Forelimb muscle (tissue), 1 donor: ENCODE measurements at places on chromosomes 4 and X.
A peak's percentile ranks its signal among the peaks of the same experiment; 100 is the strongest.

- DNase-seq, result no peak
These were observed 7.8 kb downstream of the QDPR start for GRCh38 chr4:17504081-17504480.

GRCh38 chr4:145525291-145525740, 43.7 kb downstream of the SMAD1 start:
- DNase-seq, result no peak

DNA sequence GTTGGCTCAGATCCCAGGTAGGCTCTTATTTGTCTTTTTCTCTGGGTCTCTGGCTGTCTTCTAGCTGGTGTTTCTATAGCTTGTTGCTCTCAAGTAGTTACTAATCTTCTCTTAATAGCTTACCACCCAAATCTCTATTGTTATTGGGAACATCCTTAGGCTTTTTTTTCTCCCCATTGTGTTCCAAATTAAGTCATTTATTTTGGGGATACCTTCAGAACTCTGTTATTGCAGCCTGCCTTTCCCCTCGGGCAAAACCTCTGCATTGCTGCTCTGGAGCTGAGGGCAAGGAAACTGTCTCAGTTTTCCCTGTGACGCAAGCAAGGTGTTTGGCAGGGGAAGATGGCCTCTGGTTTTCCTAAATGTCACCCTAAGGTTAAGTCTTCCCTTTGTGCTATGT, 338.1 kb upstream of the ZCCHC13 start:
- DNase-seq, result no peak

- no peak for DNase-seq
These were observed 164.4 kb upstream of the CPEB2 start for GRCh38 chr4:14837860-14838259.

DNA sequence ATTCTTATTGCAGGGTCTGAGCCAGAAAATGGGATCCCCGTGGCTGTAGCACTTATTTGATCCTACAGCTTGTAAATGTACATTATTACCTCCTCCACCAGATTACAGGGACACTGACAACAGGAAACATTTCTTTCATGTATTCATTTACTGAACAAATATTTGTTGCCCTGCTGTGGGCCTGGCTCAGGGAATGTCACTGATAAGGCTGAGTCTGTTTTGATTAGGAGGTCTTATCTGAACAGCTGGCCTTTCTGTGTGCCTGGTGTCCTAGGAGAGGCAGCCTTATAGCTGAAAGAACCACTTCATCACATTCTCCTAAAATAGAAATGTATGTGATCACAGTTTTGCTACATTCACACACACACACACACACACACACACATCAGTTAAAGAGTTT, 45.5 kb upstream of the PROM1 start:
- DNase-seq, result no peak

- DNase-seq, result no peak
These were observed 38.6 kb downstream of the ALG13 start for GRCh38 chrX:111719426-111720210.

- DNase-seq, result no peak
These were observed 128.7 kb downstream of the MID1IP1 start for GRCh38 chrX:38929966-38930421.

DNA sequence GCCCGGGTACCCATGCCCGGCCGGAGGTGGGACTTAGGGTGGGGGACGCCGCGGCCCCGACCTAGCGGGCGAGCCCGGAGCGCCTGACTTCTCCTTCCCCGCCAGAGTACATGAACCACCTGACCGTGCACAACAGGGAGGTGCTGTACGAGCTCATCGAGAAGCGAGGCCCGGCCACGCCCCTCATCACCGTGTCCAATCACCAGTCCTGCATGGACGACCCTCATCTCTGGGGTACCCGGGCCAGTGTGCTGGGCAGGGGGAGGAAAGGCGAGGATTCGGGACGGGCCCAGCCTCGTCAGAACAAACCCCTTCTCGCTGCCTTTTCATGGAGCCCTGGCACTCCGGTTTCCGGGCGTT, 622 bp downstream of the TAFAZZIN start:
- no peak for DNase-seq

DNA sequence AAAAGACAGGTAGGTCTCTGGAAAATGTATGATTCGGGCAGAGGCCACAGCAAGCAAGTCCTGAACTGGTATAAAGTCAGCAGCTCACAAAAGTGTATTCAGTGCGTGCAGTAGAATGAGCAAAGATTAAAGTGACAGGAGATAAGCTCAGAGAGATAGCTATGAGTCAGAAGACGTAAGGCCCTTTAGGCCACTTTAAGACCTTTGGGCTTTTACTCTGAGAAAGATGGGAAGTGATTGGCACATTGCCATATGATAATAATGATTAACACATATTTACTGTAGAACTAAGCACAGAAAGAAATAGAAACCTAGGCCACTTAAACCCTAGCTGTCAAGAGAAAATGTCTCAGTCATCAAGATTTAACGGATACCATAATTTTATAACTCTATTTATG, 51.7 kb downstream of the TBCK start:
- no peak for DNase-seq

GRCh38 chrX:63581398-63581797, 203.6 kb downstream of the ARHGEF9 start:
- no peak for DNase-seq

DNA sequence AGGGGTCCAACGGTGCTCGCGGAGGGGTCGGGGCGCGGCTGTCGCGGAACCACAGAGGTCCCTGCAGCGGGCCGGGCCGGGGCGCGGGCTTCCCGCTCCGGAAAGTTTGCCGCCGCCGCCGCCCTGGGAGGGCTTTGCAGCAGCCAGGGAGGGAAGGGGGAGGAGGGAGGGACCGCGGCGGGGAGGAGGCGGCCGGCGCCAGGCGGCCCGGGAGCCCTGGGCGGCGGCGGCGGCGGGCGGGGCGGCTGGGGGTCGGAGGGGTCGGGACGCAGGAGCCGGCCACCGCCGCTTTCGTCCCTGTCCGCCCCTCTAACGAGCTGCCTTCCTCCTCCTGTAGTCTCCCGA, 375 bp downstream of the FGFR3 start:
- no peak for DNase-seq

GRCh38 chrX:30327762-30328161, 18.6 kb upstream of the NR0B1 start:
- DNase-seq, result no peak

DNA sequence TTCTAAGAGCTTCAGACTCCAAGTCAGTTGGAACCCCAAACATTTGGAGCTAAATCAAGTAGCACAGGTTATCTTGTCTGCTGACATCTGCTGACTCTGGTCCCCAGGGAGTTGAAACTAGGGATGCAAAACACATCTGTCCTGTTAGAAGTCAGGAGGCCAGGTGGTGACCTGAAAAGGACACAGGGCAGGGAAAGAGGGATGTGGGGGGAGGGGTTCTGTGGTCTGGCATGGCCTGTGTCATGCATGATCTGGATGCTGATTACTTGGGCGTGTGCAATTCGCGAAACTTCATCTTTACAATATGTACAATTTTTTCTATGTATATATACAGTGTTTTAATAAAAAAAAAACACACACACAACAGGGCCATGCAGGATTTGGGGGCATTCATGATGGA, 55.3 kb downstream of the FHDC1 start:
- no peak for DNase-seq

DNA sequence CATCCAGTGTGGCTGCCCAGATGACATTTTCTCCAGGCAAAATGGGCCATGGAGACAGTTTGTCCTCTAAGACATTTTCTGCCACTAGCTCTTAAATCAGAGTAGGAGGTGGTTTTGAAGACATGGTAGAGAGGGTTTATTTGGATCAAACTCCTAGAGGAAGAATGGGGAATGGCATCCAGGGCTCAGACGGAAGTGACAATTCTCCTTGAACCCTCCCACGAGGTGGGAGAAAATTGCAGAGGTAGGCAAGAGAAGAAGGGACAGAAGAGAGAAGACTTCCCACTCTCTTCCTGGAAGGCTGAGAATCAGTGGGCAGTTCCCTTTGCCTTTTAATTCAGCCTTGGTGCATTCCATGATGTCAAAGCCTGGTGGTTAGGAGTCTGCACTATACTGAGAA, 194.0 kb downstream of the SMIM20 start:
- DNase-seq, result no peak

- DNase-seq, result no peak
These were observed 709 bp upstream of the CLOCK start for GRCh38 chr4:55547466-55547770.

- DNase-seq, result peak; percentile 56
These were observed 158.4 kb downstream of the CHIC2 start for GRCh38 chr4:53905941-53906377.

DNA sequence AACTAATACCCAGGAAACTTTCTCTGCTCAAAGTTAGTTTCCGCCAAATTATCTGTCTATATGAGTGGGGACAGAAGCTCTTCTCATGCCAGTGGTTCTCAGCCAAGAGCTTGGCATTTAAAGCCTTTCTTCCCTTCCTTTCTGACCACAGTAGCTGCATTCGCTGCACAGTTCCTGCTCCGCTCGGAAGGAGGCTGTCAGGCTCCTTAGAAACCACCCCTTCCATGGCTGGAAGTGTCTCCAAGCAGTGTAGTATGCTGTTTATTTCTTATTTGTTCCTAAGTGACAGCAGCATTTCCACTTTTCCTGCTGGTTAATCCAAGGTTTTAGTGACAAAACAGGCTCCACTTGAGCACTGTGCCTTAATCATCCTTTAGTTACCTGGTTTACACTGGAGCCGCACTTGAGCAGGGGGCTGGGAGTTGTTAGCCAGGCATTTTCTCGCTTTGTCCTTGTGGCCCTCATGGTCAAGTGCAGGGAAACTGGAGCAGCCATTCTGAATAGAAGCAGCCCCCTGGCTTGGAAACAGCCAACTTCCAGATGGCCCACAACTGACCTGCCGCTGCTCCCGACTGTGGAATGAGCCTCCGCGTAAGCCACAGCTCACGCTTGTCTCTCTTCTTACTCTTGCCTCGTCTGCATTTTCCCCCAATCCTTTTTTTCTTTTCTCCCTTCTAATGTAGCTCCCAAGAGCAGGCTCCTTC, 739.4 kb upstream of the TENM3 start:
- DNase-seq, result no peak

- no peak for DNase-seq
These were observed 169.1 kb downstream of the KCTD8 start for GRCh38 chr4:44279469-44279868.

DNA sequence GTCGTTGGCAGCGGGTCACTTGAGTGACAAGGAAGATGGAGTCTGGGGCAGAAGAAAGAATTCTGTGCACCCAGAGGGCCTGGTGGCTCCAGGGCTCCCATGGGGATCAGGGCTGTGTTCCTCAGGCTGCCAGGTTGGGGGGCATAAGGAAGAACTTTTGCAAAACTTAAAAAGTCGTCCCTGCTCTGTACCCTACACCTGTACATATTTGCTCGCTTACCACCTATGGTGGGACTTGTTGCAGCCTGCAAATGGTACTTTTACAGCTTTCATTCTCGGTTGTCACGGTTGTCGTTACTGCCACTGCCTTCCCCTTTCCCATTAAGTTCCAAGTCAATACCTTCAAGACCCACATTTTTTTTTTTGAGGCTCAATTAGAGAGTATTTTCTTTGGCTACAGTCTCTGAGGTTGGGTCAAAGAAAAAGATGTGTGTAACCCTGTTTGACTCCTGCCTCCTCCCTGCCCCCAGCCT, 9.1 kb downstream of the ARX start:
- DNase-seq, result no peak

- DNase-seq, result no peak
These were observed 1068.8 kb downstream of the FAM133A start for GRCh38 chrX:94742772-94743171.

GRCh38 chrX:330726-331150, 12.1 kb upstream of the GTPBP6 start:
- no peak for DNase-seq

DNA sequence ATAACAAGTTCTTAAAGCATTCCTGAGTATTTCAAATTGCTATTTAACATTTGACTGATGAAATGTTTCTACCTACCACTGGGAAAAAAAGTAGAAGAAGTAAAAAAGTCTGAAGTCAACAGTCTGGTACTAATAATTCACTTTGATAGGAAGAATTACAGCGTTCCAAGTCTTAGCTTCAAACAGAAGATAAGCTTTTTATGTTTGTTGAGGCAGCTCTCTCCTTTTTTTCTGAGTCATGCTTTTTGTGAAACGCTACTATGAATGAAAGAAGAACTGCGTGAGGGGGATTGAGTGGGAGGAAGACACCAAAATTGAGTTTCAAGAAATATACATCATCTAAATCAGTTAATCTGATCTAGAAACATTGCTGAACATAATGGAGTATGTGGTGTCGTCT, 13.0 kb upstream of the KDR start:
- DNase-seq, result no peak

DNA sequence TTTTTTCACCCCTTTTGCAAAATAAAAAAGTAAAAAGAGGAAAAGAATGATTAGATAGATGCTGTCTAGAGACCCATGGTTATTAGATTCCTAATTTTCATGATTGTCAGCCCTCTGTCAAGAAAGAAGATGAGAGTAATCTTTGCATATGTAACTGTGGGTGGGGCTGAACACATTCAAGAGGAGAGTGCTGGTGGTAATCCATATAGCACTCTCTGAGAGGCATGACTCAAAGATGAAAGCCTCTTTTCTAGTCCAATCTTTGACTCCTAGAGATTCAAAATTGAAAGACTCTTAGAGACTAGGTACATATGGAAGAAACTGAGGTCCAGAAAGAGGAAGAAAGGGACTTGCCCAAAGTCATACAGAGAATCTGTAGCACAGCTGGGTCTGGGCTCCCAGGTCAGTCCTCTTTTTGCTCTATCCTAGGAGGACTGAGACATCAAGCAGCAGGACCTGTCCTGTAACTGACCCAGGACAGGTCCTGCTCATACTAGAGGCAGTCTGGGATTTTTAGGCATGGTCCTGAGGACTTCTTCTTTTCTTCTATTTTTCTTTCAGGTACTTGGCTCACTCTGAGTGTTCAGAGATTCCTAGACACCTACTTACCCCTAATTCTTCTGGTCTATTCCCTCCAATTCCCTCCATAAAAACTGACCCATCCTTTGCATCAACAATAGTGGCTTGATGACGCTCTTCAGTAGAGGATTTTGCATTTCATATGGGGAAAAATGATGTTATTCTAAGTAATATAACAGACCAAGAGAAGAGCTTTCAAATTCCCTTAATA, 23.8 kb downstream of the VSIG4 start:
- no peak for DNase-seq

GRCh38 chr4:76125816-76126215, 22.4 kb downstream of the NUP54 start:
- DNase-seq, result no peak

- DNase-seq, result no peak
These were observed 163.7 kb downstream of the SHOX start for GRCh38 chrX:794311-794710.

DNA sequence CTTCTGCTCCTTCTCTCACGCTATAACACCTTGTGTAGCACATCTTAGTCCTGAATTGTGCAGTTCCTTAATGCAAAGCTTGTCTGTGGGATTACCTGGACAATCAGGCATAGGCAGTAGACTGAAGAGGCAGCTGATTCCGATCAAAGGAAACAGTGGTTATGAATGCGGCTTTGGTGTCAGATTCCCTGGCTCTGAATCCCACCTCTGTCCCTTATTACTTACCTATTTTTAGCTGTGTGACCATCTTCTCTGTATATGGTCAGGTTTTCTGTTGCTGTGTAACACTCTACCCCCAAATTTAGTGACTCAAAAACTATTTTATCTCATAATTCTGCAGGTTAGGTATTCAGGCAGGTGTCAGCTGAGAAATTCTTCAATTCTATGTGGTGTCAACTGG, 3.2 kb downstream of the ZBTB49 start:
- no peak for DNase-seq

GRCh38 chr4:77073106-77073809, 2.5 kb downstream of the CCNI start:
- DNase-seq, result no peak
